ENCODE measurements at places on chromosomes 2 and 18.

GRCh38 chr18:48064978-48065600 is 134.6 kb upstream of the SMAD2 start:
- DNase-seq: no peak

DNA sequence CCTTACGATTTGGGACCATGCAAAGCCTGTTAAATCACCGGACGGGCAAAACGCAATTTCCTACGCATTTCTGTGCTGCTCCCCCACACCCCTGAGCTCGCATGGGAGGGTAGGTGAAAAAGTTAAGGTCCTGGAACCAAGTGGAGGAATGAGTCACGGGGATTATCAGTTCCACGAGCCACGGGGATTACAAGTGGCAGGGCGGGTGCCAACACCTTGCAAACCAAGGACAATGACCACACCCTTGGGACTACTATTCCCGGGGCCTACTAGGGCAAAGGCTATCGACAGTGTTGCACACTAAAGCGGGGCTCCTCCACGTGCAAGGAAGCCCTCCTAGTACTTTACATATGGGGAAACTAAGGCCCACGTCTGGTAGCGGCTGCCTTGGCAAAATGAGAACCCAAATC is 447 bp downstream of the RETSAT start:
- DNase-seq: no peak

GRCh38 chr18:8948011-8948410 is 154.5 kb upstream of the NDUFV2 start:
- no peak for DNase-seq

DNA sequence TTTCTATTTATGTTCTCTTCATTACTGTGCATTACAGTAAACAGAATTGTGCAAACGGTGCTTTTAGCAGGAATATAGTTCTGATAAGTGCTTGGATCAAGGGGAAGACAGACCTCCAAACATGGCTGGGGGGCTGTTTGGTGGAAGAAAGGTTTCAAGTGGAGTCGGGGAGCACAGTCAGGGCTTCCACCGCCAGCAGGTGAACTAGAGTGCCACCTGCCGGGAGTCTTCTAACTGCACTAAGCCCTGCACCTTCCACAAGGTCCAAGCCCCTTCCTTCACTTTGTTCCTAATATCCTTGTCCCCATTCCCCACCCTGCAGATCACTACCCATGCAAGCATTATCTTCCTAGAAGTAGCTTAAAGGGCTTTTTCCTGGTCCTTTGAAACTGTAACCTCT is 11.1 kb downstream of the ONECUT2 start:
- DNase-seq: peak; percentile 4

- no peak for DNase-seq
These were observed 1077.3 kb upstream of the TMEFF2 start for GRCh38 chr2:193272011-193272410.

- DNase-seq: no peak
These were observed 1118.2 kb downstream of the DPP10 start for GRCh38 chr2:115560666-115561065.

- DNase-seq: peak; percentile 81
These were observed 92.7 kb upstream of the KLF7 start for GRCh38 chr2:207258263-207258991.

- DNase-seq: no peak
These were observed 38.3 kb upstream of the ATP6V1B1 start for GRCh38 chr2:70897203-70897976.

DNA sequence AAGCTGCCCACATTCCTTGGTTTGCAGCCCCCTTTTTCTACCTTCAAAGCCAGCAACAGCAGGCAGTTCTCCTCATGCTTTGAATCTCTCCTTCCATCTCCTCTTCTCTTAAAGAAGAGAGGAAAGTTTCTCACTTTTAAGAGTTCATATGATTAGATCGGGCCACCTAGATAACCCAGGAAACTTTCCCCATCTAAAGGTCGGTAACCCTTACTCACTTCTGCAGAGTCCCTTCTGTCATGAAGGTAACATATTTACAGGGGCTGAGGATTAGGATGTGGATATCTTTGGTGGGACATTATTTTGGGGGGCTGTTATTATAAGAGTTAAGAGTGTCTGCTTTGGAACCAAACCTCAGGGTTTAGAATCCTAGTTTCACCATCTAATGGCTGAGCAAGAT is 51.0 kb downstream of the HNRNPLL start:
- no peak for DNase-seq
